ENCODE measurements at places on chromosomes 12 and 14.

- DNase-seq = no peak
Observed at GRCh38 chr12:38911611-38912010, 6.2 kb upstream of the CPNE8 start.

- DNase-seq = no peak
Observed at GRCh38 chr12:51055060-51055459, 6.9 kb downstream of the LETMD1 start.

DNA sequence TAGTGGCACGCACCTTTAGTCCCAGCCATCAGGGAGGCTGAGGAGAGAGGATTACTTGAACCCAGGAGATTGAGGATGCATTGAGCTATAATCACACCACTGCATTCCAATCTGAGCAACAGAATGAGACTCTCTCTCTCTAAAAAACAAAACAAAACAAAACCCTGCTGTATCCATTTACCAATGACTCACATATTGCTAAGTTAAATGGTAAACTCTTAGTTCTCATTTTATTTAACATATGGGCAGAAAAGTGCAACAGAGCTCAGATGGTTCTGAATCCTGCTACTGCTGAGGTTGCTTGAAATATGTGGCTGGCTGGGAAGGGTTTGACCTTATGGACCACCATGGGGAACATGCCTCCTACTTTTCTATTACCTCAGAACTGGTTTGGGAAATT lies 33.7 kb upstream of the CCNT1 start:
- no peak for DNase-seq

DNA sequence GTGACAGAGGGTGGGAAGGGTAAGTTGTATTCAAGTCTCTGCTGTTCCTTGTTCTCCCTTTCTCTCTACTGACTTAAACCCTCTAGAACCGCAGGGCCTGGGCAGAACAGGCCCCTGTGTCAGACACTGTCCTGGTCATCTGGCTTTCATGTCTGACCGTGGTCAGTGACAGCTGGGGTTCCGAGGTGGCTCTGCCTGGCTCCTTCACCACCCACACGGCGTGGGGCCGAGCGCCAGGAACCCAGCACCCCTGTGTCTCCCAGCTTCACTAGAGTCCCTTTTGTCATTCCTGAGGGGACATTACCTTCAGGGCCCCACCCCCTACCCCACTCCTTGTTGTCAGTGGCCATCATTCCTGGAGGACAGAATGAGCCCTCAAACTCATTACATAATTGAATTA lies 168.9 kb downstream of the ADGRD1 start:
- no peak for DNase-seq

GRCh38 chr12:1873531-1874510 lies 44.6 kb downstream of the CACNA2D4 start:
- peak; percentile 60 for DNase-seq
